ENCODE measurements at places on chromosomes 2 and 18.

- DNase-seq: no peak
These were observed 9.7 kb upstream of the SLC39A10 start for GRCh38 chr2:195647302-195647701.

GRCh38 chr2:50769406-50770181 lies 262.3 kb downstream of the NRXN1 start:
- DNase-seq: no peak

- no peak for DNase-seq
These were observed 85.7 kb upstream of the STK17B start for GRCh38 chr2:196257086-196257485.

DNA sequence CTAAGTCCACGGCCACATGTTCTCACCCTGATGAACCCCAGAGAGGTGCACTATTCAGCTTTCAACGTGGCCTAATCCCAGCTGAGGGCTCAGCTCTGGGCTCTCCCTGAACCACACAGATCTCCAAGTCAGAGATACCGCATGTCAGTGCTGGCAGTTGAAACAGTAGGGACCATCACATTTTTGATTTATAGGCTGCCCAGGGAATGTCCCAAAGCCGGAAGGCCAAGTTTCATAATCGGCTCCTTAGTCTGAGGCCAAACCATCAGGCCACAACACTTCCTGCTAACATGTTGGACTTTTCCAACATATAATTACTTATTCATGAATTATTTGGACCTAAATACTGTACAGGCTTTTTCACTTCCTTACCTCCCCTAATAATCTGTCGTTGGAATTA lies 91.9 kb upstream of the KLHL29 start:
- DNase-seq: no peak

GRCh38 chr2:114661971-114662939 lies 219.8 kb downstream of the DPP10 start:
- no peak for DNase-seq

DNA sequence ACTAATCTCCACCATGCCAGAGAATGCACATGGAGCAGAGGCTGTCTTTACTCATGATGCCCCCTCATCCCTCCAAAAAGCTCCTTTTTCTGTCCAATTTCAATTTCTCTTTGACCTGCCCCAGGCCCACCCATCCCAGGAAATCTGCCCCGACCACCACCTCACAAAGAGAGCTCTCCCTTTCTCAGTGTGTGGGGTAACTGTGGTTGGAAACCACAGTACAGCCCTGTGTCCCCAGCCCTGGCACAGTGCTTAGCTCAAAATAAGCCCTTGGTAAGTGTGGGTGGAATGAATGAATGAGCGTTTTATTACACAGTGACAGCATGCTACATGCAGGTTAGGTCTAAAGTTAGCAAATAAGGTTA lies 43.7 kb upstream of the CAB39 start:
- no peak for DNase-seq

DNA sequence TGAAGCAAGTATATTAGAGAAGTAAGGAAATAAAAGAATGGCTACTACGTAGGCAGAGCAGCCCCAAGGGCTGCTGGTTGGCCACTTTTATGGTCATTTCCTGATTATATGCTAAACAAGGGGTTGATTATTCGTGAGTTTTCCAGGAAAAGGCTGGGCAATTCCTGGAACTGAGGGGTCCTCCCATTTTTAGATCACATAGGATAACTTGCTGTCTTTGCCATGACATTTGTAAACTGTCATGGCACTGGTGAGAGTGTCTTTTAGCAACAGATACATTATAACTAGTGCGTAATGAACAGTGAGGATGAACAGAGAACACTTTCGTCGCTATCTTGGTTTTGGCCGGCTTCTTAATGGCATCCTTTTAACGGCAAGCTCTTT lies 2.6 kb upstream of the UBE2F start:
- DNase-seq: no peak

DNA sequence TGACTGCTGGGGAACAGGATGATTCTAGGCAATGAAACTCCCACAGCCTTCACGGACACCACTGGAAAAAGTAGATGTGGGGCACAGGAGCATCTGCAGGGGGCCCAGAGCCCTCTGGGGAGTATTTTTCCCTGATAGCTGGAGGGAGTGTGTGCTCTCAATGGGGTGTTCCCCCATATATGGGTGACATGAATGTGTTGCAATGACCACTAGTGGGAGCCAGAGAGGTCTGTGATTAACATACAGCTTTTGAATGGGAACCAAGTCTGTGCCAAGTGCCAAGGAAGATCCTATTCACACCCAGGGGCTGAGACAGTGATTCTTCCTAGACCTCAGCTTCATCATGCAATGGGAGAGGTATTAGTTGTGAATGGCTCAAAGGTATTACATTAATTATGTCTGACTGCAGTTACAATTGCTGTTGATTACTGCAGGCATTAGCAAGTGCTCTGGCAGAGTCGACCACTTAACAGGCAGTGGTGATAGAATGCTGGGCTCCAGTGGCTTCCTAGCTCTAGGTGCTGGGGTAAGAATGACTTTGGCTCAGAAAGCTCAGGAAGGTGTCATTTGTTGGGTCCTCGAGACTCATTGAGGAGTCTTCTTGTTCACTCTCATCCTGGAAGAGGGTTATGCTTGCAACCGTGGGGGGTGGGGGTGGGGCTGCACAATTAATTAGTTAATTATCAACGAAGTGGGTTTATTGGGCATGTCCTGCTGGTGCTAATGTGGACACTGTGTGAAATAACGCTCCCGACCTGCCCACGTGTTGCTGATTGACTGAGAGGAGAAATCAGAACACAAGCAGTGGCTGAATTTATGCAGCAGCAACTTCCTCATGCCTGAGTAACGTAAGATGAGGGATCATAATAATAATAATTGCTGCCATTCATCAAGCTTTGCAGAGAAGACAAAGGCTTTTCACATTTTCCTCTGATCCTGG lies 194.1 kb downstream of the CLIP4 start:
- DNase-seq: peak; percentile 29

- DNase-seq: no peak
These were observed 335.5 kb downstream of the INSIG2 start for GRCh38 chr2:118423776-118424175.

DNA sequence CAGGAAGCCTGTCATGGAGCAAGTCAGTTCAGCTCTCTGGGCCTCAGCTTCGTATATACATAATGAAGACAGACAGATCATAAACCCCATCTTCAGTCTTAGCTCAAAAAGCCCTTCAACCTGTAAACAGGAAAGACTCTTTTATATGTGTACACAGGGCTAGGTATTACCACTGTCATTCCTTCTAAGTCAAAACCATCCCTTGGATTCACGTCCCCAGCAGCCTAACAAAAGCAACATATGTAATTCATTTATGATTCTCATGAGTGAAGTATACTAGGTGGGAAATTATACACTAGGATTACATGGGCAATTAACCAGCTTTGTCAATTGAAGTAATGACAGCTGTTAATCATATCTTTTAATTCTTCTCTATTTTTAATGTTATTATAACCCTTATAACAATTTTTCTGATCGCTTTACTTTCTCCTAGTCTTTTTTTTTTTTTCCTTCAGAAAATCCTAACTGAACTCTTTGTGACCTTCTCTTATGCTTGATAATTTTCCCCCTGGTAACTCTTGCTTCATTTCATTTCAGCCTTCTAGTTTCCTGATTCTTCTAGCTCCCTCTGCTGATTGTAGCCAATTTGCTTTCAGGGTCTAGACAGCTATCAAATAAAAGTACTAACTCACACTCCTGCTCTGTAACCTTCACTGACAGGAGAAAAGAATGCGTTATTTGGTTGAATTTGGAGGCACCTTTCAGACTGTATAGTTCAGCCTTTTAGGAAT lies 99.7 kb downstream of the RBM43 start:
- no peak for DNase-seq

DNA sequence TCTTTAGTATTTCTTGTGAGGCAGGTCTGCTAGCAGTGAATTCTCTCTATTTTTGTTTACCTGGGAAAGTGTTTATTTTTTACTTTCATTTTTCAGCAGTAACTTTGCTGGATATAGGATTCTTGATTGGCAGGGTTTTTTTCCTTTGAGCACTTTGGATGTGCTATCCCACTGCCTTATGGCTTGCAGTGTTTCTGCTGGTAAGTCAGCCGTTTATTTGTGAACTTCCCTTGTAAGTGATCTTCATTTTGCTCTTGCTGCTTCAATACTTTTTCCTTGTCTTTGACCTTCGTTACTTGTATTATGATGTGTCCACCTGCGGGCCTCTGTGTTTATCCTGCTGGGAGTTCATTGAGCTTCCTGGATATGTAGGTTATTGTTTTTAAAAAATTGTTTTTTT lies 54.7 kb downstream of the SLC66A2 start:
- DNase-seq: no peak

DNA sequence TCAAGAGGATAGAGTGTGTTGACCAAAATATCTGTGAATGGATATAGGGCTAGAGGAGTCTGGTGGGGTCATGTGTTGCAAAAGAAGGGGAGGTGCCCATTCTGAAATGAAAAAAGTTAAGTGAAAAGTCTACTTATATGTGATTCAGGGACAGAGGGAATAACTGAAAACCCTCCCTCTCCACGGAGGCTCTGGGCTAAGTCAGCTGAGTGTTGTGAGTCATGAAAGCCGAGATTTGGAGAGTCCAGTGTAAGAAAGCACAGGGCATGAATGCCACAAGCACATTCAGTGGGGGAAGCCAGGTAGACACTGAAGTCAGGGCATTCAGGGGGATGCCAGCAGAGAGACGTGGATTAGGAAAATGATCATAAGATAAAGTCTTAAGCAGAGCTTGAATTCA lies 871.9 kb downstream of the TSN start:
- DNase-seq: no peak

GRCh38 chr2:40028792-40029488 lies 249.9 kb upstream of the THUMPD2 start:
- DNase-seq: no peak

- peak; percentile 38 for DNase-seq
These were observed 3.2 kb downstream of the TEKT4 start for GRCh38 chr2:94874277-94874997.

GRCh38 chr2:101729521-101730190 lies 32.1 kb downstream of the MAP4K4 start:
- DNase-seq: peak; percentile 62

DNA sequence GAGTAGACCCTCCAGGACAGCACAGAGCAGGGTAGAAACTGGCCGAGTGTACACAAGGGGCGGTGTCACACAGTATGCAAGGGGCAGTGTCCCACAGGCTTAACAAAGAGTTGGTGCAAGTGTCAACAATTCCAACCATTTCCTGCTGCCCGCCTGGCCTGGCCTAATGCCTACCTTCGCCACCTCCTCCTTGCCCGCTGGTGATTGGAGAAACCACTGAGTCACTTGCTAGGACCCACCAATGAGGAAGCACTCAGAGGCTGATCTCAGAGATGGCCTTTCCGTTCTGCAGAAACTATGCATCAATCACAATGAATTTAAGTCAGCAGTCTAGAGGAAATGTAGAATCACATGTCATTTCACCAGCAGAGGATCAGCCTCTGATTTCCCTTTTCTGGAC lies 263.3 kb upstream of the PKDCC start:
- no peak for DNase-seq

GRCh38 chr2:239379641-239380170 lies 21.1 kb downstream of the HDAC4 start:
- DNase-seq: no peak

- DNase-seq: no peak
These were observed 443.4 kb downstream of the ZNF516 start for GRCh38 chr18:76051396-76052226.

DNA sequence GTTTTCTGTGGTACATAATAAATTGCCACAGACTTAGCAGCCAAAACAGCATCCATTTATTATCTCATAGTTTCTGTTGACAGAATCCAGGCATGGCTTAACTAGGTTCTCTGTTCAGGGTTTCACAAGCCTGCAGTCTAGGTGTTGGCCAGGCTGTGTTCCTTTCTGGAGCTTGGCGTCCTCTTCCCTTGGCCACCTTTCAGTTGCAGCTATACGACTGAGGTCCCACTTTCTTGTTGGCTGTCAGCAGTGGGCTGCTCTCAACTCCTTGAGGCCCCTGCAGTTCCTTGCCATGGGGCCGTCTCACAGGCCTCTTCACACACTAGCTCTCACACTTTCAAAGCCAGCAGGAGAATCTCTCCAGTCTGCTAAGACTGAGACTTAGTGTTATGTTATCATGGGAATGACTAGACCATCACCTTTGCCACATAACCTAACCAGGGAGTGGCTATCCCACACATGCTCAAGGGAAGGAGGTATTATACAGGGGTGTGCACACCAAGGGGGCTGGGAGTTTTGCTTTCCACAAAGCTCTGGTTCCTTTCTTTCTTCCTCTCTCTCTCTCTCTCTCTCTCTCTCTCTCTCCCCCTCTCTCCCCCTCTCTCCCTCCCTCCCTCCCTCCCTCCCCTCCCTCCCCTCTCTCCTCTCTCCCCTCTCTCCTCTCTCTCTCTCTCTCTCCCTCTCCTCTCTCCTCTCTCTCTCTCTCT lies 15.8 kb downstream of the RIOK3 start:
- DNase-seq: no peak

DNA sequence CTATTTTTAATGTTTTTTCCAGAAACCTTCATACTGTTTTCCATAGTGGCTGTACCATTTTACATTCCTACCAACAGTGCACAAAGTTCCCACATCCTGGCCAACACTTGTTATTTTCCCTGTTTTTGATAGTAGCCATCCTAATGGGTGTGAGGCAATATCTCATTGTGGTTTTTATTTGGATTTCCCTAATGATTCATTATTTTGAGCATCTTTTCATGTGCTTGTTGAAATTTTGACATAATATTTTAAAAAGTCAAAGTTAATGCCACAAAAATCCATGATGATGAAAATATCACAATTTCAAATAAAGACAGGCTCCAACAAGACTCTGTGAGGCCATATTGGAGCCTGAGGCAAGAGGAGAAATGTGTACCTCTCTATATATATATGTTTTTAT lies 50.2 kb downstream of the VWA3B start:
- no peak for DNase-seq

DNA sequence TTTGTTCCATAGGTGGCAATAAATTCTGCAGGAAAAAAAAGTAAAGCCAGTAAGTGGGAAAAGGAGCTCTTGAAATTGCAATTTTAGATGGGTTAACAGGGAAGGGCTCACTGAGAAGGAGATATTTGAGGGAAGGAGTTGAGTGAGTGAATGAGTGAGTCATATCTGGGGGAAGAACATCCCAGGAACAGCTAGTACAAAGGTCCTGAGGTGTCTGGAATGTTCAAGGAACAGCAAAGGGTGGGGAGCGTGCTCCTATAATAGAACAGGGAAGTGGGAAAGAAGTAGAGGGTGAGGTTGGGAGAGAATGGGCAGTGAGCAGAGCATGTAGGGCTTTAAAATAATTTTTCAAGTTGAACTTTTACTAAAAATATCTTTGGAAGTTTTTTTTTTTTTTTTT lies 68.0 kb upstream of the PSME4 start:
- no peak for DNase-seq

GRCh38 chr2:119606674-119607073 lies 62.4 kb downstream of the CFAP221 start:
- DNase-seq: no peak

All from CD8-positive, alpha-beta T cell (primary cell).